ENCODE measurements at places on chromosomes 7 and 10.

DNA sequence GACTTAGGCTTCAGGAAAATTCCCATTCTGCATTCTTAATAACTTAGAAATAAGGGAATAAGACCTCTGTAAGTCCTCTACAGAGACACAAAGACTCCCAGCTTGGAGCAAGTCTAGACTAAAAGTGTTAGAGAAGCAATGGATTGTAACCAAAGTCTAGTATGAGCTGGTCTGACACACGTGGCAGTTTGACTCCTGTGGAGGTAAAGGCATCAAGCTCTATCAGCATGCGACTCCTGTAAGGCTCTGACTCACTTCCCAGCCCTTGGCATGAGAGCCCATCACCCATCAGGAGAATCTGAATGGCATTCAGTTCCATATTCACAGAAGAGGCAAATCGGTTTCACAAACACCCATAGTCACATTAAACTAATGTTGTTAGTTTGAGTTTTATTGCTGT, 4.4 kb upstream of the VSTM4 start:
- DNase-seq = peak; percentile 4

- no peak for DNase-seq
Measured at GRCh38 chr10:116316503-116316902, 7.7 kb upstream of the CCDC172 start.

GRCh38 chr7:106542550-106543220, 118.3 kb downstream of the CCDC71L start:
- peak; percentile 84 for DNase-seq

DNA sequence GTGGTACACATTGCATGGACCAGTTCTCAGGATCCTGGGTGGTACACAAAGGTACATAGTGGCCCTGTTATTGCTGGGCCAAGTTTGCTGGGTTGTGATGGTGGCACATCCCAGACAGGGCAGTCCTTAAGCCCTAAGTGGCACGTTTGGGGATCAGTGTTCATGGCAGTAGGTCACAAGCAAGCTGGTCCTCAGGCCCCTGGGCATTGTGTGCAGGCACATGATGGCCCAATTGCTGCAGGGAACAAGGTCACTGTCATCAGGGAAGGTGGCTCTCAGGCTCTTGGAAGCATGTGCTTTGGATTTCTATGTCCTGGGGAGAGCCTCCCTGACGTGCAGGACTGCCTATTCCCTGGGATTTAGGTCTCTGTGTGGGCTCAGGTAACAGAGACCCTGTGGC, 412.3 kb upstream of the LRRTM3 start:
- DNase-seq = no peak

DNA sequence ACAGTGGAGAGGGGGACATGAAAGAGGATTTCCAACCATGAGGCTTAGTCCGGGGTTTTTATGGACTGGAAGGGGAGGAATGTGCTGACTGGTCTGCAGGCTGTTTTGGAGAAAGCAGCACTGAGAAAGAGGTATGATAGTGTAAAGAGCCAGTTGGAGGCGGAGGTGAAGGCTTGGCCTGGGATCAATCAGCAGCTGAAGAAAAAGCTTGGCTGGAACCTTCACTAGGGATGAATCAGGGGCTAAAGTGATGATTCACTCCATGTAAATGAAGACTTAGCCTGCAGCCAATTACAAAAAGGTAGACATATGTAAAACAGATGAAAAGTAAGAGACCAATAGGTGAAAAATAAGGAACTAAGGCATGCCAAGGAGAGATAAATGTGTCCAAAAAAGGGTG, 1382.6 kb downstream of the GATA3 start:
- DNase-seq = peak; percentile 17
